ENCODE measurements at places on chromosomes 2 and 18. TPM values are rescaled to one million over a fixed set of nuclear protein-coding genes. Genes with fewer than 3 reads are reported as not detected.

GRCh38 chr2:137689549-137689948, 274.7 kb upstream of the HNMT start:
- no peak for DNase-seq

- DNase-seq, result peak; percentile 75
These were observed 11.4 kb downstream of the HK2 start for GRCh38 chr2:74845217-74845751.

DNA sequence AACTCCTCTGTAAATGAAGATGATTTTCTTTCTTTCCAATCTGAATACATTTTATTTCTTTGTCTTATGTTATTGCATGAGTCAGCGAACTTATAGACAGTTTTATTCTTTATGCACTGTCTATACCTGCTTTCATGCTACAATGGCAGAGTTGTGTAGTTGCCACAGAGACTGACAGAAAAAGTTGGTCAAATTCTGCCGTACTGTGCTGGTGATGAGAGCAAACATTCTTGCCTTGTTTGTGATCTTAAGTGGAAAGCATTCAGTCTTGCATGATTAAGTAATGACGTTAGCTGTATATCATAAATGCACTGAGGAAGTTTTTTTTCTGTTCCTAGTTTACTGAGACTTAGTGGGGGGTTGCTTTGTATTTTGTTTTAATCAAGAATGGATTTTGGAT, 32.9 kb downstream of the ZC3H15 start:
- DNase-seq, result peak; percentile 86

The MERTK gene
- total RNA-seq, result 8.7 TPM

The CIB4 gene
- not detected for total RNA-seq

DNA sequence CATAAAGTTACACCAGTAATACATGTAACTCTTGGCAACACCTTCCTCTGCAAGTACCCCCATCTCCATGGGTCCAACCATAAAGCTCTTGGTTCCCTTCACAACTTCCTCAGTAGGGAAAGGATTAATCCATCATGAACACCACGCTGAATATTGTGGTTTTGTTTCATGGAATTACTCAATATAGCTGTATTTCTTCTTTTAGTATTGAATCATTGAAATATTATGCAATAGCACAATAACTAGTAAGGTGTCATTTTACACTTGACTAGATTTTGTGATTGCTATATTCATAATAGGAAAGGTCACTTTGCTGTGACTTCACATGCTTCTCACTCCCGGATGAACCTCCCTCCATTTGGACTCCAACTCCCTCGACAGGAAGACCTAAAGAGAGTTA, 29.7 kb upstream of the PID1 start:
- DNase-seq, result no peak

- DNase-seq, result no peak
These were observed 447.0 kb upstream of the TCF4 start for GRCh38 chr18:56034949-56035348.

The RAD51AP2 gene
- not detected for total RNA-seq

GRCh38 chr2:47109007-47109375, 46.1 kb downstream of the STPG4 start:
- no peak for DNase-seq

The PFN4 gene
- total RNA-seq, result not detected

DNA sequence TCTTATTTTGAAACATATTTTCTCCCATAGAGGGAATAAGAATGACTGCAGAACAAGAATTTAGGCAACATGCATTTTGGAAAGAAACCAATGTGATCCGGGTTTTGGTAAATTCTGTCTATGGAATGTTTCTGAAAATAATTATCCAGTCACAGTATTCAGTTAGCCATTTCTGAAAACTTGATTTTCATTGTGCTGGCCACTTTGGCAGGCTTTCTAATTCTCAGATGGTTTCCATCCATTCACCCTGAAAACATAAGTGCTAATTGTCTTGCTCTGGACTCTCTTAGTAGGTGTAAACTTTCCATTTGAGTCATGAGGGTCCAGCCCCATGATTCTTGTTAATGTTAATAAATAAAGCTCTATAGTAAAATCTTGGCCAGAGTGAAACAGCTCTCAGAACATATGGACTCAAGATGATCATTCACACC, 176.5 kb downstream of the RBM43 start:
- no peak for DNase-seq

- DNase-seq, result no peak
These were observed 29.4 kb upstream of the SNED1 start for GRCh38 chr2:240968731-240969624.

The TEKT4 gene
- total RNA-seq, result not detected

GRCh38 chr2:45255563-45255962, 246.3 kb upstream of the SIX2 start:
- no peak for DNase-seq

GRCh38 chr2:45273412-45274249, 264.4 kb upstream of the SIX2 start:
- DNase-seq, result no peak
